Upper lobe of right lung (tissue), 1 donor: ENCODE measurements at places on chromosomes 6 and 20. TPM values are rescaled to one million over a fixed set of nuclear protein-coding genes. Genes with fewer than 3 reads are reported as not detected.

PRSS16 gene
- 15.1 TPM for total RNA-seq

- H3K4me1 ChIP-seq, result no peaks in the 10 kb centered on the region
- H3K4me3 ChIP-seq, result no peak overlapping the region
- no peak overlapping the region for H3K27ac ChIP-seq
- H3K36me3 ChIP-seq, result no peaks in the 10 kb centered on the region
- DNase-seq, result no peak
These were observed 1.4 kb downstream of the DEFB132 start for GRCh38 chr20:258963-259362.

GRCh38 chr6:52522655-52523054, 54.2 kb downstream of the TRAM2 start:
- no peak overlapping the region for H3K4me3 ChIP-seq
- H3K4me1 ChIP-seq, result peaks cover 23% of the 10 kb centered on the region
- no peaks in the 10 kb centered on the region for H3K27me3 ChIP-seq
- H3K27ac ChIP-seq, result peak overlapping the region; percentile 44
- no peaks in the 10 kb centered on the region for H3K36me3 ChIP-seq

- H3K27ac ChIP-seq, result no peak overlapping the region
- H3K4me3 ChIP-seq, result no peak overlapping the region
- no peaks in the 10 kb centered on the region for H3K36me3 ChIP-seq
- H3K4me1 ChIP-seq, result no peaks in the 10 kb centered on the region
- no peaks in the 10 kb centered on the region for H3K27me3 ChIP-seq
- no peak for DNase-seq
These were observed 121.4 kb downstream of the TBXT start for GRCh38 chr6:166046226-166046625.
